ENCODE measurements at places on chromosomes 11 and 22.

DNA sequence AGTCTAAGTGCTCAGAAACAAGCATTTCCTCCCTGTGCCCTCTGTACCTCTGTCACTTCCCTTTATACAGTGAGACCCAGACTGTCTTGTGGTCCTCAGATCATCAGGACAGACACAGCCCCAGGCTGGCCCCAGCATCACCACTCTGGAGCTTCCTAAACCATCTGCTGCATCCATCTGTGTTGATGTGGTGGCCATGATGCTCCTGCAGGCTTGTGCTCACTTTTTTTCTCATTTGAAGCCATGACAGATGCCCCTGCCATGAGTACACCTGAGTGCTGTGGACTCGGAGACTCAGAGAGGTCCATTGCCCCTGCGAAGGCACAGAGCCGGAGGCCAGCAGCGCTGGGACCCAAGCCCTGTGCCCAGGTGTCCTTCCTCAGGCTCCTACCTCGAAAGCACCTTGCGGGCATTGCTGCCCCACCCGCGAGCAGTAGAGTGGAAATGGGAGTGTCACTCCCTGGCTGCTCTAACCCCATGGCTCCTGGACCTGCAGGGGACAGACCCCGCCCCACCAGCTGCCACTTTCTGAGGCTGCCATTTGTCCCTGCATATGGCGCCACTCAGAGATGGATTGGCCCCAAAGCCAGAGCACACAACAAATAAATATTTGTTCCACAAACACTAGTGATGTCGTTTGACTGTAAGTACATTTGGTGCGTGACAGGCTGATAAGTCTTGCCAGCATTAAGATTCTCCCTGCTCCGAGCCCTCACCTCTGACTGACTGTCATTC is 593.5 kb downstream of the TBC1D22A start:
- DNase-seq, result no peak

GRCh38 chr11:68035266-68035876 is 3.5 kb upstream of the TCIRG1 start:
- no peak for DNase-seq

GRCh38 chr11:44693654-44694119 is 33.1 kb upstream of the TSPAN18 start:
- no peak for DNase-seq

DNA sequence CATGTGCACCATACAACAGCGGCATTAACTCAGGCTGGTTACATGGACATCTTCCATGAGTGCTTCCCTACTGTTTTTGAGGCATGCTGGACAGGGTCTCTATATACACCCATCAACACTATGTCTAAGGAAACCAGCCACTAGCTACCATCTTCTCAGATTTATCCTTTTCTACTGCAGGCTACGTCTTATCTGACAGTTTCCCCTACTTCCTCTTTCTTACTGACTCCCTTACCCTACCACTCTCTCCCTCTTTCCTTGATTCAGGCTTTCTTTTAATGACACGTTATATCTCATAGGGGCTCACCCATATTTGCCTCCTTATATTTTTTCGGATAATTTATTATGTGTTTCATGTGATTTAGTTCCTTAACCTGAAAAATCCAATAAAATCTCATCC is 41.8 kb downstream of the DDI1 start:
- no peak for DNase-seq

DNA sequence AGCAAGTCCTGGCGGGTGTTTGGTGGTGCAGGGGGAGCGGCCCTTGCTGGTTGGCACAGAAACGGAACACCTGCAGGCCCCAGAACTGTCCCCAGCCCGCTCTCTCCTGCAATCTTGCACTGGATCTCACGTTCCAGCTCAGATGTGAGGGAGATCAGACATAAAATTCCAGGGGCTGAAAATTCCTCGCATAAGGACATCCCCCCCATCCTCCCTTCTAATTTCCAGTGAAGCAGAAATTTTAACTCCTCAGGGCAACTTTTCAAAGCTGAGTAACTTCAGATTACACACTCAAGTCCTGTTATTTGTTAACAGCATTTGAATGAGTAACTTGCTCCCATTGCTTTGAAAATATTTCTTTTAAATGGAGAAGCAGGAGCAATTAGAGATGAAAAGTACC is 40.3 kb upstream of the RASSF10 start:
- no peak for DNase-seq

- no peak for DNase-seq
These were observed 14.3 kb downstream of the MFNG start for GRCh38 chr22:37471727-37472417.

DNA sequence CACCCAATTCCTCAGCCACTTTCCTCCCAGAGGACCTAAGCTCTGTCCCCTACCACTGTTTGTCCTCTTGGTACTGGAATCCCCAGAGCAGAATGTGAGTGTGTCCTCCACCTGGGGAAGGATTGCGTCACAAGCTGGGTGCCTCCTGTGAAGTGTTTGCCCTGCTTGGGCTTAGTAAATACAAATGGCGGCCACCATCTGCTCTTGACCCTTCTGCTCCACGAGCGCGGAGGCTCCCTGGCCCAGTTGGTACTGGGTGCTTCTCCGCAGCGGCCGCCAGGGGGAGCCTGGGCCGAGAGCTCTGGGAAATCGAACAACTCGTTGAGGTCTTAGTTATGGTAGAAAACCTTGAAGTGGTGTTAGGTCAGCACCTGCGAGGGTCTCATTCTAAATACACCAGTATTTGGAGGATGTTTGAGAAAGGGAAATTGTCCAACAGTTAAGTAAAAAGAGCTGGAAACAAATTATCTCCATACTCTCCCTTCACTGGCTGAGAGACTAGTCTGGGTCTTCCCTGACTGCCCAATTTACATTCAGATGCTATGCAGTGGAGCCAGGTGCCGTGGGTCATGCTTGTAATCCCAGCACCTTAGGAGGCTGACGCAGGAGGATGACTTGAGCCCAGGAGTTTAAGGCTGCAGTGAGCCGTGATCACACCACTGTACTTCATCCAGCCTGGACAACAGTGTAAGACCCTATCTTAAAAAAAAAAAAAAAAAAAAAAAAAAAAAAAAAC is 74.6 kb upstream of the TEAD1 start:
- DNase-seq, result peak; percentile 55

DNA sequence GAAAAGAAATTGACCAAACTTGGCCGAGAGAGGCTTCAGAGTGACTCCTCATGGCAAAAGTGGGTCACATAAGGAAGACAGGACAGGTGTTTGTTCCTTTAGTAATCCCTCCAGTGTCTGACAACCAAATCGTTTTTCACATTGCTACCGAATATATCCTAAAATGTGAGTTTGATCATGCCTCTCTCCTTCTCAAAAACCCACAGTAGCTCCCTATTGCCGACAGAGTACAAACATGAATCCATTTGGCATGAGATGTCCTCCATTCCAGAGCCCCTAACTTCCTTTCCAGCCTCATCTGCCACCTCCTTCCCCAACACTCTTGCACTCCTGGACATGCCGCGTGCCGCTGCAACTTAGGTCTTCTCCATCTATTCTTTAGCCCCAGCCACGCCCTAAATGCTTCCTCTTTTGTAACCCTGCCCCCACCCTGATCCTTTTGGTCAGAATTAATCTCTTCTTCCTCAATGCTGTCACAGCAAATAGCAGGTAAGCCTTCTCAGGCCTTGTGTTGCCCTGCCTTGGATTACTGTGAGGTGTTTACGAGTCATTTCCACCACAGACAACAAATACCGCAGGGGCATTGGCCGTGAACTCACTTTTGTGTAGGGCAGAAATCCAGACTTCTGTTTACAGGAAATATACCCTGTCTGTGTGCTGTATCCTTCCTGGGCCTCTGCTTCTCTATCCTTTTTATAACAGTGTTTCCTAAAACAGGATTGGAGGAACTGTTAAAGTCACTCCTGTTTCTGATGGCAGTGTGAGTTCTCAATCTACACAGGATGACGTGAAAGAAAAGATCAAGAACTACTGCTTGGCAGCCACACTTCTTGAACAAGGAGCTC is 66.0 kb upstream of the FTH1 start:
- DNase-seq, result no peak

DNA sequence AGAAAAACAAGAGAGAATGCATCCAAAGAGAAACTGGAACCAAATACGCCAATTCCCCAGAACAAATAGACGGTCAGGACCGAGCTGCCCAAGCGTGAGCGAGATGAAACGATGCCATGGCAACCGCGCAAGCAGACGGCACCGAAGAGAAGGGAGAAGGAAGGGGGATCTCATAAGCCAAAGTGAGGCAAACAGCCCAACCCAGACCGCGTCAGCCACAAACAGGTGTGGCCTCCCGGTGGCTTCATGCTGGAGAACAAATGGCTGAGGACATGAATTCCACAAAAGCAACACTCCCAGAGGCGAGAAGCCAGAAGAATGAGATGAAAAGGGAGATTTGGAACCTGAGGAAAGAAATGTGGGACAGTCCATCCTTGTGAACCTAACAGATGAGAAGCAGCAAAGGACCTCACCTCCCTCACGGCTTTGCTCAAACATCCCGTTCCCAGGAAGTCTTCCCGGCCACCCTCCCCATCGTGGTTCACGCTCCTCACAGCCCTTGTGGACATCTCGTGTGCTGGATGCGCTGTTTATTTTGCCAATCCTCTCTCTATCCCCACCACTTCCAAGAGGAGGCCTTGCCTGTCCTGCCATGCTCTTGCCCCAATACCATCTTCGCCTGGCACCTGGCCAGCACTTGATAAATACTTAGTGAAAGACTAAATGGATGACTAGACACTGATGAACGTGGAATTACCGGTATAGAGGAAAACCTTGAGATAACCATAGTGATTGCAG is 89.1 kb upstream of the RTL6 start:
- no peak for DNase-seq

GRCh38 chr11:73636249-73636648 is 10.1 kb upstream of the PLEKHB1 start:
- DNase-seq, result no peak

GRCh38 chr11:126810776-126811175 is 189.8 kb downstream of the KIRREL3 start:
- DNase-seq, result no peak

DNA sequence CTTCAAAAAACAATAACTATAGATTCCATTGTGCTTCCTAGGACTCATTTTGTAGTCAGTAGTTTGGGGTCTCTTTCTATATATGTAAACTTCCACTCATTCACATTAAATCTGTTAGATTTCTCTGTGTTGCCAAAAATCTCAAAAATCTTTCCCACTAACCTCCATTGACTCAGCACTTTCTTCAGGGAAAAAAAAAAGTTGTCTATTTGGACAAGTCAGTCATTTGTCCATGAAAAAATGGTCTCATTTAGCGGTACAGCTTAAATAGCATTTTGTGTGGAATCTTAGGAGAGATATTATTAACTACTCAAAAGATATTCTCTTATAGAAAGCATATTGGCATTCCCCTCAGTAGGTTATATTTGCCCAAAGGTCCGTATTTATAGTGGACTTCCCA is 81.9 kb downstream of the PPP2R1B start:
- no peak for DNase-seq

GRCh38 chr11:104225047-104225446 is 61.1 kb upstream of the PDGFD start:
- DNase-seq, result no peak

GRCh38 chr22:27406389-27406861 is 395.1 kb downstream of the MN1 start:
- DNase-seq, result no peak

DNA sequence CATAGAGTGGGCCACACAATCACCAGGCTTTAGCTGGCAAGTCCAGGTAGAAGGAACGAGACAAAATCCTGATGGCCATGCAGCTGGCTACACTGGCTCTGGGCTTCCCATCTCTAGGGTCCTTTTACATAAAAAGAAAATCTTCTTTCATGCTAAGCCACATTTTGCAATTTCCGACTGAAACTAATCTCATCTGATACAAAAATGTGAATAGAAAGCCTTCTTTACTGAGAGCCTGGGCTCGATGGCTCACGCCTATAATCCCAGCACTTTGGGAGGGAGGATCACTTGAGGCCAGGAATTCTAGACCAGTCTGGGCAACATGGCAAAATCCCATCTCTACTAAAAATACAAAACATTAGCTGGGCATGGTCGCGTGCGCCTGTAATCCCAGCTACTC is 67.2 kb downstream of the MICAL3 start:
- DNase-seq, result no peak

- no peak for DNase-seq
These were observed 103.3 kb downstream of the LRRC32 start for GRCh38 chr11:76567261-76567660.

GRCh38 chr11:116715383-116715782 is 57.4 kb downstream of the BUD13 start:
- no peak for DNase-seq

GRCh38 chr11:90629229-90629806 is 406.5 kb upstream of the CHORDC1 start:
- no peak for DNase-seq
